ENCODE measurements at places on chromosomes 7 and 10.

DNA sequence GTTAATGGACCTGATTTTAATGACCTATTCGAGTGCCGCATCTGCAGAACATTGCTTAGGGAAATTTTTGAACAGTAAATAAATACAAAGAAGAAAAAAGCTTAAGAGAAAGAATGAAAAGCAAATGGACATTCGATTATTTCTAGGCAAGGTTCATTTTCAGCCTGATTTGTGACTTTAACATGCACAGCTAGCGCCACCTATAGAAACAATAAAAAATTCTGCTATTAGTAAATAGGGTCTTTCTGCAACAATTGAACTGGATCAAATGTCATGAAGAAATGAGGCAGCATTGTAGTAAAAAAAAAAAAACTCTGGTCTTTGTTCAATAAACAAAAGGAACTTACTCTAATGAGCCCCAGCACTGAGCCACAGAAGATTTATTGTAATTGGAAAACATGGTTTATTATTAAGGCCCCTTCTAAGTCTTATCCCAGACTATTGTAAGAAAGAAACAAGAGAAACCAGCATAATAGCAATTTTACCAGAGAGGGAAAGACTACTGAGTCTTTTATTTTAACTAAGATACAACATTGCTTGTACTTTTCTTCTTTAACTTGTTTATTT lies 41.4 kb upstream of the GHITM start:
- DNase-seq = no peak

DNA sequence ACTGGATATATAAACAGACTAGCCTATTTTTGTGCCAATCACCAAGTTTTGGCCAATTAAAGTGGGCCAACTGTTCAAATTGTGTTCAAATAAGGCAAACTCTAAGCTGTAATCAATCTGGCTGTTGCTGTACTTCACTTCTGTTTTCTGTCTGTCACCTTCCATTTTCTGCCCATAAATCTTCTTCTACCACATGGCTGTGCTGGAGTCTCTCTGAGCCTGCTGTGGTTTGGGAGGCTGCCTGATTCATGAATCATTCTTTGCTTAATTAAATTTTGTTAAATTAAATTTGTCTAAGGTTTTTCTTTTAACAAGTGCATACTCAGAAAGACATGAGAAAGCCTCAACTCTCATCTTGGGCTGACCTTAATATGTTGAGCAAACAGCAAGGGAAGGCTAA lies 172.6 kb upstream of the VIPR2 start:
- DNase-seq = no peak

DNA sequence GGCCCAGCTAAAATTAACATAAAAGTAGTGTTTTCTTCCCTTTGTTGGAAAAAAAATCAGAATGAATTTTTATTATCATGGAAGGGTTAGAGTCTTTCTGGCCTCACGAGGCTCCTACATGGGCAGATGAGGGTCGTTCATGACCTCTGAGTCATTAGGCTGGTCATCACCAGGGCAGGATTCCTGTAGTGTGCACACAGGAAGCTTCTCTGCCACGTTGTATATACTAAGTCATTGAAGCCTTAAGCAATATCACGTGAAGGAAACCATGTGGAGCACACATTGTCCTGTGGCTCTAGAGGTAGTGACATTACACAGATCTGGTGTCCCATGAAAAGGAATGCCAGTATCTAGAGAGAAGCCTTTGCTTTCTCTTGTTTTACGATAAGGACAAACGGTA lies 84.7 kb upstream of the C1QL3 start:
- DNase-seq = no peak

DNA sequence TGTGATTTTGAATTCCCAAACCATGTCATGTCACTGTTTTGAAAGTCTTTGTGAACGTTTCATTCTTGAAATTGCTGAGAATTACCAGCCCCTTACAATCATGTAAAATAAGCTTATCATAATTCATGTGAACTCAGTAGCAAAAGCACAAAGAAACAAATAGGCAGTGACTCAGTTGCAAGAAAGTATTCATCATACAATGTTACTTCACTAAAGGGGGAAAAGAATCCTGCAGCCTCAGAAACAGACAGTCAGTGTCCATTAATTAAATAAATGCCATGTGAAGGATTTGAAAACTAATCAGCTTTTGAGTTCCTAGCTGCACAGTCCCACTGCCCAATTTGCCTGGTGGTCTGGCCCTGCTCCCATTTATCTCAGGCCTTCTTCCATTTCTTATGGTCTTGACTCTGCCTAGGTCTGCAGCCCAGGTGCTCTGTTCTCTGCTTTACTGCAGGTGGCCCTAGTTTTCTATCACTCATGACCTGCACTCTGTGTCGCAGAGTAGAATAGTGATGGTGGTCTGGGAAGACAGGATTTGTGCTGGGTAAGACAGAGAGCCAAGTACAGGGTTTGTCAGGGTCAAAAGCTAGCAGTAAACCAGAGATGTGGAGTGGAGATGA lies 99.7 kb downstream of the PLCE1 start:
- DNase-seq = no peak

DNA sequence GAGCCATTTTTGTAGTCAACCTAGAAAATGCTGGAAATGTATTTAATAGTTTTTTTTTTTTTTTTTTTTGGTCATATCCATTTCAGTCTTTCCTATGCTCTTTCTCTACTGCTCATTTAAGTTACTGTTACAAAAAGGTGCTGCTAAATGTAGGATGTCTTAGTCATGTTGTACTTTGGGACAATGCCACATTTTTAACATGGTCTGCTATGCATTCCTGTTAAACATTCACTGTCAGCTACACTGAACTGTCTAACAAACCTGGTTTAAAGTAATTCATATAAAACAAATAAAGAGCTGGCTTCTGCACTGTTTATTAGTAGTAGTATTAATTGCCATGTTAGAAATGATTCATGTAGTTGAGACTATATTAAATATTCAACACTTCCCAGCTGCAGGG lies 108.6 kb downstream of the NSUN6 start:
- no peak for DNase-seq

- no peak for DNase-seq
Observed at GRCh38 chr10:15719049-15719898, 448 bp downstream of the ITGA8 start.

Data from activated T-helper 1 cell treated with anti-CD3 and anti-CD28 coated beads, Interleukin-2, amount 50 U/mL, for 16 hours (primary cell).